ENCODE measurements at places on chromosomes 11 and 22.

DNA sequence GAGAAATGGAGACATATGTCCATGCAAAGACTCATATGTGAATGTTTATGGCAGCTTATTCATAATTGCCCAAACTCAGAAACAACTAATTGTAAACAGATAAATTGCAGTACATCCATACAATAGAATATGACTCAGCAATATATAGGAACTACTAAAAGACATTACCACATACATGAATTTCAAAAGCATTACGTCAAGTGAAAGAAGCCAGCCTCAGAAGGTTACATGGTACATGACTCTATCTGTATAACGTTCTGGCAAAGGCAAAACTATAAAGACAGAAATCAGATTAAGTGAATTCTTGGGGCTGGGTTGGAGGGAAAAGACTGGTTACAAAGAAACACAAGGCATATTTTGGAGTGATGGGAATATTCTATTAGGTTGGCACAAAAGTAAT, 7.2 kb downstream of the KCTD21 start:
- no peak for DNase-seq

DNA sequence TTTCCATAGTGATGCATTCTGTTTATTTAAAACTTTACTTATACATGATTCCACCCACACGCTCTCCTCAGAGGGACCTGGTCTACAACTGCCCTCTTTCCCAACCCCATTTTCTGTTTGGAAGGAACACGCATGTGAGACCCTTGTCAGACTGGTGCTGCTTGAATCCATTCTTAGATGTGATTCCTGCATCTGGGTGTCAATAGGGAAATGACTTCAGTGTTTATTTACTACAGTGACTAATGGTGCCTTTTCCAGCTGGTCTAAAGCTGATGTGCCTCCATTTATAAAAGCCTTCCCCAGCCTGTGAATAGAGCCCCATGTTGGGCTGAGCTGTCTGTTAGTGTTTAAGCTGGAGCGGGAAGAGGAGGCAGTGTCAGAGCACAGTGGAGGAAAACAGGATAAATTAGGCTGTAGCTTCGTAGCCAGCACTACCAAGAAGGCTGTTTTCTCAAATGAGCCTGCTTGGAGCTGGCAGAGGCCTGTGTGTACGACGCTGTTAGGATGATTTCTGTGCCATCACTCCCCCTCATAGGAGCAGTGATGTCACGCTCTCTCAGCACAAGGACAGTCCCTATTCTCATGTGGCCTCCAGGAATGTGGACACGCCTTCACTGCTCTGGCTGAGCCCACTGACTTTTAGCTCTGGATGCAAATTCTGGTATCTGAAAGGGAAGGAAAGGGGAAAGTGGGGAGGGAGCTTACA, 18.9 kb upstream of the C11orf96 start:
- DNase-seq: peak; percentile 56

DNA sequence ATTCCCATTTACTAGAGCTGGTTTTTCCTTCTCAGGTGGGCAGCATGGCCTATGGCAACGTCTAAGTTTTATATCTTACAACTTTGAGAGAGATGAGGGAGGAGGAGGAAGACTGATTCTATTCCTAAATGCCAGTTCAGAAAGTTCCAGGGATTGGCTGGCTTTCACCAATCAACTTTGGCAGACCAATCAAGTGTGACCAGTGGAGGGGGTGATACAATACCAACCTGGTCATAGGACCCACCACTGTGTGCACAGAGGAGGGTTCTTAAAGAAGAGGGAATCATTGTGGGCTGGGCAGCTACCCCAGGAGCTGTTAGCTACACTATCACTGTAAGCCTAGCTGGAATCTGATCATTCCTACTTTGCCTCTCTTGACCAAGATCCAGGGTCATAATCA, 8.1 kb downstream of the DIXDC1 start:
- DNase-seq: no peak

- no peak for DNase-seq
These were observed 35.9 kb downstream of the RPL3 start for GRCh38 chr22:39283322-39284141.

GRCh38 chr11:105701098-105701497, 91.2 kb downstream of the GRIA4 start:
- no peak for DNase-seq

GRCh38 chr11:104926771-104927611, 28.7 kb upstream of the CASP12 start:
- DNase-seq: no peak

DNA sequence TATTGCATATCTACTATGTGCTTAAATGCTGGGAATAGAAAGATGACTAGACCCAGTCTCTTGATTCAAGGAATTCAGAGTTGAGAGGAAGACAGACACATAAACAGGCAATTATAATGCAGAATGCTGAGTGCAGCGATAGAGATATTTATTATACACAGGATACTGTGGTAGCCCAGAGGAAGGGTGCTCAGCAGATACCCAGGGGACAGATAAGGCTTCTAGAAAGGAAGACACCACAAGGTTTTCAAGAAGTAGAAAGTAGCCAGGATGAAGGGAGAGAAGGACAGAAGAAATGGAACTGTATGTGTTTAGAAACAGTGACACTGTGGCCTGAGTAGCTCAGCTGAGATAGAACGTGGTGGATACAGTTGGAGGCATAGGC, 79.4 kb upstream of the NNMT start:
- DNase-seq: no peak
